ENCODE measurements at places on chromosomes 2 and 18.
A peak's percentile ranks its signal among the peaks of the same experiment; 100 is the strongest.

DNA sequence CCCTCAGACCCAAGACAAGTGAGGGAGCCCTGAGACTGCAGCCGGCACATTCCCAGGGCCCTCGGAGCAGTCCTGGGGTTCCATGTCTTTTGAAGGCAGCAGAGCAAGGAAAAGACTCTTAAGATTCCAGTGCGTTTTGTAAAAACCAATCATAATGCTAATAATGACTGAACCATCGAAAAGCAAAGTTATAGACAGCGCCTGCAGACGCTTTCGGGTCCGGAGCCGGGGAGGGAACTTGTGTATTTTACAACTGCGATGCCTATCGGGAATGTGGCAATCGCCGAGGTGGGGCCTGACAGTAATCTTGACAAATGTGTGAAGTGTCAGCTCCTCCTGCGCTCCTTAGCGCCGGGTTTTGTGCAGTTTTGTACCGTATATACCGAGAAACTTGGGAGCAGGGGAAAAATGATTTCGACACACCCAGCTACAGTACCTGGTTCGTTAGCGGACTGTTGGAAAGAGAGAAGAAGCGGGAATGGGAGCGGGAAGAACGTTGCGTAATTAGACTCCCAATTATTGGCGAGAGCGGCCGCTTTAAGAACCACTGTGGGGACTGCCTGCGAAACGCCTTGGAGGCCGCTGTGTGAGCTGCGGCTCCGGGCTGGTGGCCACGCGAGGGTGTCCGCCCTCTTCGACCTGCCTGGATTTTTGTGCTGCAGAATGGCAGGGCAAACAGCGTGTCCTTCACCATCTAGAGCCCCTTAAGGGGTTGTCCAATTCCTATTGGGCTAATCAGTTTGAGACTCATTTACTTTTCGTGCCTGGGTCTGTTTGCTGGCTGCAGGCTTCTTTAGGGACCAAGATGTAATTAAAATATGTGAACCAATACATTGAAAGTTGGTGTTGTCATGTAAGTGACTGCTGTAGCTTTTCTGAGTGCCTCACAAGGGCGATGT is 2.4 kb downstream of the EPAS1 start:
- DNase-seq, result no peak

DNA sequence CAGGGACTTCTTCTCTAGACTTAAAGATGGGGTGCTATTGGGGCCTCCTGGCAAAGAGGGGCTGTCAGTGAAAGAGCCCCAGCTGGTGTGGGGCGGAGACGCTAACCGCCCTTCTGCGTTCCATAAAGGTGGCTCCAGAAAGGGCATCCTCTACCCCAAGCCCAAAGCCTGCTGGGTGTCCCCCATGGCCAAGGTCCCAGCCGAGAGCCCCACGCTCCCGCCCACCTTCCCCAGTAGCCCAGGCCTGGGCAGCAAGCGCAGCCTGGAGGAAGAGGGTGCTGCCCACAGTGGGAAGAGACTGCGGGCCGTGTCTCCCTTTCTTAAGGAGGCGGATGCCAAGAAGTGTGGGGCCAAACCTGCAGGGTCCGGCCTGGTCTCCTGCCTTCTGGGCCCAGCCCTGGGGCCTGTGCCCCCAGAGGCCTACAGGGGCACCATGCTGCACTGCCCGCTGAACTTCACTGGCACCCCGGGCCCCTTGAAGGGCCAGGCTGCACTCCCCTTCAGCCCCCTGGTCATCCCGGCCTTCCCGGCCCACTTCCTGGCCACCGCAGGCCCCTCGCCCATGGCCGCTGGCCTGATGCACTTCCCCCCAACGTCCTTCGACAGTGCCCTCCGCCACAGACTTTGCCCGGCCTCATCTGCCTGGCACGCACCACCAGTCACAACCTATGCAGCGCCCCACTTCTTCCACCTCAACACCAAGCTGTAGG is 15.2 kb downstream of the ARID5A start:
- no peak for DNase-seq

- no peak for DNase-seq
Observed at GRCh38 chr2:145041706-145042105, 521.8 kb upstream of the ZEB2 start.

- DNase-seq, result no peak
Observed at GRCh38 chr2:17171446-17172049, 346.7 kb downstream of the RAD51AP2 start.

DNA sequence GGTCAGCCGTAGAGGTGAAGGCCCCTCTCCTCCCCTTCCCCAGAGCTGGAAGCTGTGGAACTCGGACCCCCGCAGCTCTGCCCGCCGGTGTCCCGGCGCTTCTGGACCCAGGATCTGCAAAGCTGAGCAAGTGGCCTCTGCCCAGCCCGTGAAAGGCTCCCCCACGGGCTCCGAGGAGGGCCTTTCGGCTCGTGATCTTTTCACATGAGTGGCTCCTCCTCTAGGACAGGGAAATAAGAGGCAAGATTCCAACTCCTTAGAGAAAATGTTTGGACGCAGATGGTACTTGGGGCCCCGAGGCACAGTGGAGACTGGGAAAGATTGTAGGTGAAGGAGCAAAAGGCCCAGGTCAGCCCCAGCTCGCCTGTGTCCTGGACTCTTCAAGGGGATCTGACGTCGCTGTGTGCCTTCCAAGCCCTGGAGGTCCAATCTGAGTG is 48.2 kb upstream of the SP3 start:
- DNase-seq, result no peak

DNA sequence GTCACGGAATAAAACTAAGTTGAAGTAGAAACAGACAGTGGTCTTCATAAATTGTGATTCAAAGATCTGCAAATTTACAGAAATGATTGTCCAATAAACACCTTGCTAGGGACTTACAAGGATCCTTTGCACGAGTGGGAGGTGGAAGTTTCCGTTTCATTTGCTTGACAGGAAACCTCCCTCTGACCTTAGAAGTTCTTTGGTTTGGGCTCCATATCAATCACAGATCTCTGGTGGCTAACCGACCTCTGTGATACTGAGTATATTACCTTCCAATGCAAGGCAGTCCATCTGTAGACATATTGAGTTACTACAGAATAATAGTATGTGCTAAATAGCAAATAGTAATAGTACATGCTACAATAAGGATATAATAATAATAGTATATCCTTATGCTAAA is 33.7 kb upstream of the RNF152 start:
- no peak for DNase-seq

DNA sequence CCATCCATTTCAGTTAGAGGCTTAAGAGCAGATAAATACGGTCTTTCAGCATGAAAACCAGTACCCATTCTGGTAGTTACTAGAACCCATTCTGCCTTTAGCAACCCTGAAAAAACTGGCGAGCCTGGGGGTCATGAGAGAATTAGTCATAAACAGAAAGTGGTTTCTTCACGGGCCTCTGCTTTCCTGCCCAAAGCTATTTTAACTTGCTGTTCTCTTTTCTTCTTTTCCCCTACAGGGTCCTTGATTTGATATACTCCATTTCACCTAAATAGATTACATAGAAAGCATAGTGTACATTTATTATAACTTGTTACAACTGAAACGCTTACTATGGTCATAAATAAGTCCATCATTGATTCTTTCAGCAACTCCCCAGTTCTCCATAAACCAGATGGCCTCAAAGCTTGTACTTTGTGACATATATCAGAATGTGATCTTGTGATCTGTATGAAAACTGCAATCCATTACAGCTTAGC is 48.3 kb downstream of the WDFY1 start:
- DNase-seq, result peak; percentile 77

DNA sequence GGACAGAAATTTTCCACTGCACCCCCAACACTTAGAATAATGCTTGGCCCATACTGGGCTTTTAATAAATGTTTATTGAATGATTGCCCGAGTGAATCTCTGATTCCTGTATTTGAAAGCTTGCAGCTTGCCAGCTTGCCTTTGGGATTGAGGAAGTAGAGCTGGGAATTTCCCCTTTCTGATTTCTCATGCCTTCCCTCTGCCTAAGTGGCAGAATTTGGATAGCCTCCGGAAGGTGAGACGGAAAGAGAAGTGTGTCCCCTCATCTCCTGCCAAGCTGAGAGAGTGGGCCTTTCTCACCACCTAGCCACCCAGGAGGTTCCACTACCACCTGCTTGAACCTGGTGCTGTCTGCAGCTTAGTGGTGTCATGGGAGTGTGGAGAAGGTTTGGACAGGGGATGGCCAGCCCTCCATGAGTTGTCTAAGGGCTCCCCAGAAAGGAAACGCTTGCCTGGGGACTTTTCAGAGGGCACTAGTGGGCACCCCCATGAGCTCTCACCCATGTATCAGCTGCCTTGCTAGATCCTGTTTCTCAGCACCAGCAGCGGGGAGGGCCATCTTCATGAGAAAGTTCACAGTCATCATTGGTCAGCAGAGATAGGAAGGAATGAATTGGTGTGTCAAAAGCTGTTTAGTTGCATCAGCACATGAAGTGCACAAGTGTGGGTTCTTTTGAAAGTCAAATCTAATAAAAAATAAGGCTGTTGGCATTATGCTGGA is 8.6 kb upstream of the NCOA1 start:
- no peak for DNase-seq

GRCh38 chr2:84879584-84880394 is 1.1 kb downstream of the TRABD2A start:
- DNase-seq, result no peak

GRCh38 chr2:173962031-173962430 is 3.1 kb downstream of the SP3 start:
- no peak for DNase-seq

GRCh38 chr2:226423498-226423960 is 376.1 kb downstream of the IRS1 start:
- no peak for DNase-seq

DNA sequence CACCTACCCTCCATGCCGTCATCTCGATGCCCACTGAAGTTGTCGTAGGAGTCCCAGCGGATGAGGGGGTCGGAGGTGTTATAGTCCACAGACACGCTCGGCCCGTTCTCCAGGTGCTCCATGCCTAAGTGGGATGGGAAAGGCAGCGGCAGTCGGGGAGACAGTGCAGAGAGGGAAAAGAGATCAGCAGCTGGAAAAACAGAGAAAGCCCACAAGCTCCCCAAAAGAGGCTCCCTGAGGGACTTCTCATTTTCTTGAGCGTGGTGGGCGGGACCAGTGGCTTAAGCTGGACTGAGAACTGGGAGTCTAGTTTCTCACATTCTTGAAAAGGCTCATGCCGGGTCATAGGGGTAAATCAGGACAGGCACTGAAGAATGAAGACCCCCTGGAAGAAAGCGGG is 121.9 kb downstream of the TNS1 start:
- DNase-seq, result no peak

DNA sequence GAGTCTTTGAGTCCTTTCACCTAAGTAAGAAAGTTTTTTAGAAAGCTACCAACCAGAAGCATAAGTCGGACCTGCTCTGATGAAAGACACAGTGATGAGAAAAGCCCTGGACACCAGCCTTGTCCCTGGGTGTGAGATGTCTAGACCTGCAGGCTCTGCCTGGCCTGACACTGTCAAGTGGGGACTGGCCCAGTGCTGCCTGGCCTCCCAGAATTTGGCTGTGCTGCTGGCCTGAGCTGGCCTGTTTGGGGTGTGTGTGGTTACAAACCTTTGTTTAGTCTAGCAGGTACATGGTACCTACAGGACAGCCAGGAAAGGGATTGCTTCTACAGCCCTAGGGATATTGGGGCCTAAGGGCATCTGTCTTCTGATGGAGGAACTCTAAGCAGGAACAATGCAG is 48.3 kb downstream of the ASB1 start:
- DNase-seq, result no peak

GRCh38 chr2:98508709-98509066 is 64.0 kb downstream of the INPP4A start:
- DNase-seq, result no peak

DNA sequence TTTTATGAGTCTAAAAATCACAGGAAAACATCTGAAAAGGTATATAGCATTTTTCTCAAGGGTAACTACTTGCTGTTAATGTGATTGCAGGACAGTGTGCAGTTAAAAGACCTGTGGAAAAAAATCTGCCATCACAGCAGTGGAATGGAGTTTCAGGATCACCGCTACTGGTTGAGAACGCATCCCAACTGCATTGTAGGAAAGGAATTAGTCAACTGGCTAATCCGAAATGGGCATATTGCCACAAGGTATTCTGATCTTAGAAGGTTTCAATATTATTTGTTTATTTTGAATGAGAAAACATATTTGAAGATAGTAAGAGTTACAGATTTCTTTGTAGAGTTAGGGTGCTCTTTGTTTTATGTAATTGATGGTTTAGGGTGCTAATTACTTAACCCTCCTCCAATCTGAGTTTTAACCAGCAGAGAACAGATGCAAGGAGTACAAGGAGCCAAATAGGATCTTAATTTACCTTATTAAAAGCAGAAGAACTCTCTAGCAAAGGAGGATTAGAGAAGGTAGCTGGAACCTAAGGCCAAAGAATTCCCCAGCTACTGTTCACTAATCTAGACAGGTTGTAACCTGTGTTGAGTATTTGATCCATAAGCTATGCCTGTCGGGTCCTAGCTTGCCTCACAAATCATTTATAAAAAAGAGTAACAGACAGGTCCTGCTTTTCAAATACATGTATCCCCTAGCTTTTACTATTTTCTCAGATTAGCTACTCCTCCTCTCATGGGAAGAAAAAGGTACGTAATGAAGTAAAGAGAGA is 35.0 kb downstream of the PIKFYVE start:
- DNase-seq, result no peak

- no peak for DNase-seq
Observed at GRCh38 chr2:39512941-39513340, 75.9 kb upstream of the MAP4K3 start.

DNA sequence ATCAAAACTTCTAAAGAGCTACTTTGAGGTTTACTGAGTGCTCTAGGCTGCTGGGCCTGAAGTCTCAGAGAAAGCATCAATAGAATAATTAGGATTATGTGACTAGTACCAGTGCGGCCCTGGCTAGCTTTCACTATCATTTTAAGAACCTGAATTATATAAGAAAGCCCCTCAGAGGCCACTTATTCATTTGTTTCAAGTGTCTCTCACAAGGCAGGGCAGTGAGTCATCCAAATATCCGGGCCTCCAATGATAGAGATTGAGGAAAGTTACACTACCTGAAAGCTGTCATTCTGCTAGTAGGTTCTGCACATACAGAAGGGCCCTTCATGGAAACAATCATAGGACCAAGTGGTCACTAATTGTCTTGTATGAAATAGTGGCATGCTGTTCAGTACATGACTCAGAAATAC is 193.1 kb downstream of the L3MBTL4 start:
- peak; percentile 88 for DNase-seq

GRCh38 chr2:46601328-46601963 is 122.1 kb downstream of the TMEM247 start:
- no peak for DNase-seq
